ENCODE measurements at places on chromosomes 7 and 10.
A peak's percentile ranks its signal among the peaks of the same experiment; 100 is the strongest.

- no peak for DNase-seq
Observed at GRCh38 chr10:110274647-110275046, 30.1 kb downstream of the SMNDC1 start.

GRCh38 chr10:25441270-25441669 is 266.5 kb downstream of the GPR158 start:
- no peak for DNase-seq

DNA sequence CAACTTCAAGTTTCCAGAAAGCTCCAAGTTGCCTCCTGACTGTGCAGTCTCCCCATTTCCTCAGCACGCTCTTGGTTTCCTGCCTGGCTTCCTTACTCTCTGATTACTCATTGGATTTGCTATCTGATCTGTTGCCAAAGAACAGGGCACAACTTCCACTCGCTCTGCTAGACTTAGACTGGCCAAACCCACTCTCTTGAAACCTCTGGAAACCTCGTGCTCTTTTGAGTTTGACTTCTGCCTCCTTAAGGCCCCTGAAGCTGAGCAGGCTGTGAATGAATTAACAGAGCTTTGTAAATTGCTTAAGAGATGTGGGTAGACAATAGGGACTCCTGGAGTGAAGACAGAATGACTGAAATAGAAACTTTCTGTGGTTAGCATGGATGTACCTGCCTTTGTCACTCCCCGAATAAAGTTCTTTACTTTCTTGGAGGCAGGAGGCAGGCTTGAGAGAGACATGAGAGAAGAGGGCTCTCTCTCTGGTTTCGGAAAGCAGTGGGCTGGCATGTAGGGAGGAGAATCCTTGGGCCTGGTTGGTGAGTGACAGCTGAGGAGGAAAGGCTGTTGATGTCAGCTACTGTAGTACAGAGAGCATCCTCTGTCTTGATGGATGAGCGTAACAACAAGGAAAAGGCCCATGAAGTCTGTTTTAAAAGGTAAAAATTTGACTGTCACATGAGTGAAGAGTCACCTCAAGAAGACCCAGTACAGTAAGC is 70.8 kb downstream of the CHN2 start:
- DNase-seq = no peak

GRCh38 chr10:120960725-120961124 is 109.6 kb downstream of the WDR11 start:
- DNase-seq = no peak

- no peak for DNase-seq
Observed at GRCh38 chr7:138074121-138074520, 2.1 kb upstream of the AKR1D1 start.

DNA sequence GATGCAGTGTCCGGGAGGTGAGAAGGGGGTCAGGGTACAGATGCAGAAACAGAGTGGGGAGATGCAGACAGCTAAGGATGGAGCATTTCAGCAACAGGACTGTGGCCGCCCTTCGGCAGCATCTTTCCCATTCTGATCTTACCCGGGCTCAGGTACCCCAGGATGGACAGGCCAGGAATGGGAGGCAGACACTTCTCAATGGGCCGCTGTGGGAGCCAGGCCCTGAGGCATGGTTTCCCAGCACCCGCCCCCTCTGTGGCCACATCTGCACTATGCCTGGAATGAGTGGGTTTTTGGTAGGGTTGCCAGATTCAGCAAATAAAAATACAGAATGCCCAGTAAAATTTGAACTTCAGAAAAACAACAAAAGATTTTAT is 105.2 kb upstream of the CTBP2 start:
- no peak for DNase-seq

- DNase-seq = no peak
Observed at GRCh38 chr10:78408671-78409472, 375.2 kb downstream of the RPS24 start.

DNA sequence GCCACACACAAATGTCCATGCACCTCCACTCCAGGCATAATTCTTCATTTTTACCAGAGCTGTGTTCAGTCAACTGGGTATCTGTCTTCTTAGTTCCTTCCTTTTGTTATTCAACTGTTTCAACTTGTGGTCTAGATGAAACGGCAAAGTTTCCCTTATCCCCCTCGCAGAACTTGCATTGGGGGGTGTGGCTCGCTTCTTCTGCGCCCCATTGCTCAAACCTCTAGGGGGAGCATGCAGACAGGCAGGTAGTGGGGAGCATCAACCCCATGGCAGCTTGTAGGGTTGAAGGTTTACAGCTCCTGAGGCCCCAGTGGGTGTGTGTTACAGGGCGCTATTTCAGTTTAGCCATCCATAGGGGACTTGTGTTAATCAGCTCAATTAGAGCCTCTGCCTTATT is 38.3 kb upstream of the COBL start:
- DNase-seq = no peak

- DNase-seq = no peak
Observed at GRCh38 chr7:47738563-47739166, 156.8 kb upstream of the TNS3 start.

DNA sequence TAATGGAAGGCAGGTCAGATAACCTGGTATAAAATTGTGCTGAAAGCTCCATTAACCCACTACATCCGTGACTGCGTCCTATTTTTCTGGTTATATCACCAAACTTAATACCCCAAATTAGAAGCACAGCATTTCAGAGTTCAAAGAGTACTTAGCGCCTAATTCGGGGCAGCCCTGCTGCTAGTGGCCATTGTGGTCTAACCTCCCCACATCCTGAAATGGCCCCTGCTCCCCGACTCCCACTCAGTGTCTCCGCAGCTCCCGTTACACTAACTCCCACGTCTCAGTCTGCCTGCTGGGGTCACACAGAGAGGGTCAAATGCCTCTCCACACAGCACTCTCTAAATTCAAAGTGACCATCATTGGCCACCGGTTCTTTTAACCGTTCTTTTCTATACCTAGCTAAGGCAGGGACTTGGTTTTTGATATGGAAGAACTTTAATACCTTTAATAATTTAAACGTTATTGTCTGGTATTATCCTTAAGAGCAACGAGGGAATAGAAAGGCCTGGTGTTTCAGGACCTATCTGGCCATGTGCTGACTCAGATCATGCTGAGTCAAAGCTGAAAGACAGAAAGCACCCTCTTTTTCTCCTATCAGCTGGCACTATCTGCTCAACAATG is 117.1 kb downstream of the KMT2E start:
- no peak for DNase-seq

DNA sequence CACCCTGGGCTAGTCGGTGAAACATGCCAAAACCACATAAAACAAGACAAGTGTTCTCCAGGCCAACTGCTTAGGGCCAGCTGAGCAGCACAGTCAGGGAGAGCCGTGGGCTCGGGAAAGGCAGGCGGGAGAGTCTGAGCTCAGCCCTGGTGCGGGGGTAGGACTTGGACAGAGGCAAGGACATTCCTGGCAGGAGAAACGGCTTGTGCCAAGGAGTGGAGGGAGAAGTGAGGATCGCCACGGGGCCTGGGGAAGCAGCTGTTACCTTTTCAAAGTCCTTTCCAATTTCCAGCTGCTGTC is 4.2 kb downstream of the ELN start:
- peak; percentile 37 for DNase-seq

DNA sequence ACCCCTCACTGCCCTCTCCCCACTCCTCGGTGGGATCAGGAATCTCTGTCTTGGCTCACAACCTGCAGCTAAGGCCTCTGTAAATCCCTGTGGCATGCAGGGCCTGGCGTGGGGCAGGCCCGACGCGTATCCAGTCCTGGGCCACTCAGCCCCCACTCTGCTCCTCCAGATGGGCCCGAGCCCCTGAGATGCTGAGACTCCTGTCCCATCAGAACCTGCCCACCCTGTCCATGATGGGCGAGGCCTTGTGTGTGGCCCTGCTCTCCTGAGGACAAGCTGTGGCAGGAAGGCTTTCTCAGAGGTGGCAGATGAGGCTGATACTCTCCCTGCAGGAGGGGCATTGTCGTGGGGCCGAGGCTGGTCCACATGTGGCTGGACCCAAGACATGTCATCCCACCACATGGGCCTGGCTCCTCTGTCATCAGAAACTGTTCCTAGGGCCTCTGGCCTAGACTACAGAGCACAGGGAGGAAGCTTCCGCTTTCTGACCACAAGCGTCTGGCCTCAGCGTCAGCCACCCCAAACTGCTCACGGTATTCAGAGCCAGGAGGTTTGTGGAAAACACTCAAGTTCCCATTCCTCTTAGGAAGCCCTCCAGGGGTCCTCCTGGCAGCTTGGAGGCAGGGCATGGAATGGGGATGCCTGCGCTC is 6.0 kb downstream of the ALOX5 start:
- no peak for DNase-seq

DNA sequence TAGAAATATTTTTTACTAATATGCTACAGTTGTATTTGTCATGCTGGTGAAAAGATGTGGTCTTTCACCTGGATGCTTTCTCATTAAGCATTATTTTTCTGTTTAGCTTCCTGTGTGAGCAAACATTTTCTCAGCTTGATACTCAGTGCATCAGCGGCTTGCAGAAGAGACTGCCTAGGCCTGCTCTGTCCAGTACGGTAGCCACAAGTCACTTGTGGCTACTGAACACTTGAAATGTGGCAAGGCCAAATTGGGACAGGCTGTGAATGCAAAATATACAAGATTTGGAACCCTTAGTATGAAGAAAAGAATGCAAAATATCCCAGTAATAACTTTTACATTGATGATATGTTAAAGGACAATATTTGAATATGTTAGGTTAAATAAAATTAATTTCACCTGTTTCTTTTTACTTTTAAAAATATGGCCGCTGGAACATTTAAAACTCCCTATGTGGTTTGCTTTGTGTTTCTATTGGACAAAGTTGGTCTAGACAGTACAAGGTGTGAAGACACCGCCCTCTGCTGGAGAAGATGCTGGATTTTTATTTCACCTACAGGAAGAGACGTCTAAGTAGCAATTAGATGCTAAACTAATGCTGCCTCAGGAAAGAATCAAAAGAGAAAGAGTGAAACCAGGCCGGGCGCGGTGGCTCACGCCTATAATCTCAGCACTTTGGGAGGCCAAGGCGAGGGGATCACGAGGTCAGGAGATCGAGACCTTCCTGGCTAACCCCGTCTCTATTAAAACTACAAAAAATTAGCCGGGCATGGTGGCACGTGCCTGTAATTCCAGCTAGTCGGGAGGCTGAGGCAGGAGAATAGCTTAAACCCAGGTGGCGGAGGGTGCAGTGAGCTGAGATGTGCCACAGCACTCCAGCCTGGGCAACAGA is 5.3 kb downstream of the SRGN start:
- peak; percentile 42 for DNase-seq

DNA sequence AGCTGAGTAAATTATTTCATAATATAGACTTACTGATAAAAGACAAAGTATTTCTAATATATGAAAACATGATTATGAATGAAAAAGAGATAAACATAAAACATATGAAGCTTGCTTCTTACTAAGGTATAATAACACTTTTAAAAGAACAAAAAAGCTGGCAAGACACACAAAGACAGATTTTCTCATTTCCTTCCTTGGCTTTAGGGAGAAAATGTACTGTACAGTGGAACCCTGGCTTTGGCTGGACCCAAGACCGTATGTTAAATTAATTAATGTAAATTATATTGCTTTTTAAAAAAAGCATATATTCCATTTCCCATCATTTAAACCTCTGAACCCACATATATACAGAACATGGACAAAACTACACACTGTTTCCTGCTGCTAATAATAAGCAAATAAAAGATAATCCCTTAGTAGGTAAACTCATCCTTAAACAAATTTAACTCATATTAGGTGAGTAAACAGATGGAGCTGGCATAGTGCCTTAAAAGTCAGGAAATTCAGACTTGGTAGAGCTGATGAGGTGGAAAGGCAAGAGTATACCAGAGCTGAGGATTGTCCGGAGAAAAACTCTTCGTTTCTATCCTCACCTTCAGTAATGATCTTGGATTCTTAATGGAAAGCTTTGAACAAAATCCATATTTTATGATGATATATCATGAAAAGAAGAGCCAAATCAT is 1016.4 kb upstream of the KCND2 start:
- DNase-seq = no peak

DNA sequence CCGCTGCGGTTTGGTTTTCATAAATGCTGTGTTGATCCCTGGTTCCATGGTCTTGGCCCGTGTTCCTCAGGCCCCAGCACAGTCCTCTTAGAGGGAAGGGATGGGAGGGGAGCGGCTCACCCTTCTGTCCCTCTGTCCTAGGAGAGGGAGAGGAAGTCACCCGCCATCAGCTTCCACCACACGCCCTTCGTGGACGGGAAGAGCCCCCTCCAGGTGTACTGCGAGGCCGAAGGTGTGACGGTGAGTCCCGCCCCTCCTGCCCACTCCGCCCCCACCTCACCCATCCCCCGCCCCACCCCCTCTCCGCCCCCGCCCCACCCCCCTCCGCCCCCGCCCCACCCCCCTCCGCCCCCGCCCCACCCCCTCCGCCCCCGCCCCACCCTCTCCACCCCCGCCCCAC is 37.5 kb upstream of the DPYSL4 start:
- no peak for DNase-seq

GRCh38 chr10:78332657-78333056 is 299.0 kb downstream of the RPS24 start:
- DNase-seq = no peak

DNA sequence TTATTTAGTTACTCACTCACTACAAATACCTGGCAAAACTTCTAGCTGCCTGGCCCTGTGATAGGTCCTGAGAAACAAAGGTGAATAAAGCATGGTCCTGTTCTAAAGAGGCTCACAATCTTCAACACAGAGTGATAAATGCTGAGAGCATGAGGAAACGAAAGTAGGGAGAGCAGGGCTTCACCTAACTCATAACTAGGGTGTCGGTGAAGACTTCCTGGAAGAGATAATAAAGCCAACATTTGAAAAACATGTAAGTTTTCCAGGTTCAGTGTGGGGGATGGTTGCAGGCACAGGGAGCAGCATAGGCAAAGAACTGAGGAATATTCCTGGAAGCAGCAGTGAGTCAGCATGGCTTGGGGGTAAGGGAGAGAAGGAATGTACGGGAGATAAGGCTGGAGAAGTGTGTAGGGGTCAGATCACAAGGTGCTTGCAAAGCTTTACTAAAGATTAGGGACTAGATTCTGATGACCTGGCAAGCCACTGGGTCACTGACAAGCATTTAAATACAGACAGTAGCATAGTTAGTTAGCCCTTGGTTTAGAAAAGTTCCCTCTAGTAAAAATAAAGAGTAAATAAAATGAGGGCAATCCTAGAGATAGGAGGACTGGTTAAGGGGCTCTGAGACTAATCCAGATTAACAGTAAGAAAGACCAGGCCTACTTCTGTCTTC is 5.1 kb downstream of the KEL start:
- DNase-seq = no peak

All from DMS 273 treated with DMSO at 0.1 percent for 48 hours (cell line).